ENCODE measurements at places on chromosomes 7 and 10. TPM values are rescaled to one million over a fixed set of nuclear protein-coding genes. Genes with fewer than 3 reads are reported as not detected.
A peak's percentile ranks its signal among the peaks of the same experiment; 100 is the strongest.

DNA sequence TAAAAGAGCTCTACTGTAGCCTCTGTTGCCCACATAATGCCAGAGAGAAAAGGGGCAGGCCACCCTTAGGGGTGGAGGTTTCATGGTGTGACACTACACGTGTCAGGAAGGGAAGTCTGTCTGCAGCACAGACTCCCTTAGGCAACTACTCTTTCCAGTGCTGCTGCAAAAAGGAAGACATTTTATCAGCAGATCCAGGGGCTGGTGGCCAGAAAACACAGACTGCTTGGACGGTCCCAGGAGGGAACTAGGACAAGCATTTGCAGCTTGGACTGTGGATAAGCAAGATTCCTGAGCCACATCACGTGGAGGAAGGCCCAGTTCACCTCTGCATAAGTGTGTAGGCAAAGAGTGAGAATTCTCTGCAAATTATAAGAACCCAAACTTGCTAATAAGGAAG is 220.8 kb downstream of the FANK1 start:
- DNase-seq, result no peak

DNA sequence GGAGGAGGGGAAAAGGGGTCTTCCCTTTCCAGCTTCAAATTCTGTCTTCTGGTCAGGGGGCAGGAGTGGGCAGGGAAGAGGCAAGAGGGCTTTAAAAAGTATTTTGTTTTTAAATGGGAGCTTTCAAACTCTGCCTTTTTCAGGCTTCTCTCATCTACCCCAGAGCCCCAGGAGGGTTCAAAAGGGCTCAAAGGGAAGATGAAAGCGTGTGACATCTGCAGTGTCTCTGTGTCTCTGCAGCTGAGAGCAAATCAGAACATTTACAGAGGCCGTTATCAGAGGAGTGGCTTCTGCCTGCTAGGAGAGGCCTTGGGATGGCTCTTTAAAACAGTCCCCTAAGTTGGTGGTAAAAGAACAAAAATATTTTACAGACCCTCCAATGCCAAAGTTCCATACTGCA is 30.3 kb downstream of the TRIM8 start:
- no peak for DNase-seq

GRCh38 chr10:77496941-77497420 is 140.6 kb downstream of the KCNMA1 start:
- DNase-seq, result no peak

GRCh38 chr7:99824091-99824490 is 3.7 kb upstream of the CYP3A43 start:
- no peak for DNase-seq

DNA sequence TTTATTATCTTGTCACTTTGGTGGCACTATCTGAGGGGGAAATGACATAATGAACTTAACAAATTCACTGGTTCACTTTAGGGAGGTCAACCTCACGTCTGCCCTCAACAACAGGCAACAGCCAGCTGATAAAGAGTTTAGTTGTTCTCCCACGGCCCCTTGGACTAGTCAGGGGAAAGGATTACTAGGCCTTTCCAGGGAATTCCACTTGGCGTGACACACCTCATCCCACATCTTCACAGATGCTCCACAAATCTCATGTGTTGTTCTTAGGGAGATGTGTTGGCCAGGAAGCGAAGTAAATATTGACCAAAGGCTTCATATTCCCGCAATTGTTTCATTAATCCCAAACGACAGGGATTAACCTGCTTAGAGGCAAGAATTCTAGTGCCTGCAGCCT is 183.5 kb upstream of the CDCA7L start:
- no peak for DNase-seq

GRCh38 chr10:78025685-78026364 is 3.5 kb downstream of the POLR3A start:
- DNase-seq, result no peak

- no peak for DNase-seq
These were observed 423.5 kb upstream of the IGFBP3 start for GRCh38 chr7:46344533-46344932.

- no peak for DNase-seq
These were observed 1.5 kb upstream of the PHF14 start for GRCh38 chr7:10972174-10972573.

DNA sequence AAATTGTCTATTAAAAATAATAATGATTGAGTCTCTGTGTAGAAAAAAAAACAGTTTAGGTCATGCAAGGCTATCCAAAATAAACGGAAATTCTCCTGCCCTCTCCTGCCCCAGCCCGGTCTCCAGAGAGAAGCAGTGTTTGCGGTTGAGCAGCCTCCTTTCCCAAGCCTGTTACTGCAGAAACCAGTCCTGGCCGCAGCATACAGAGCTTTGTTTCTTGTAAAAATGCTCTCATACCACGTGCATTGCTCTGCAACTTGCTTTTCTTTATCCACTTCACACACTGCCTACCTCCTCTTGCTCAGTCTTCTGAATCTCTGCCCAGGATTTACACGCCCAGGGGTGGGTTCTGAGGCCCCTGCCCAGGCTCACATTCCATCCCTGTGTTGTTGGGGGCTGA is 34.4 kb upstream of the CUL1 start:
- no peak for DNase-seq

DNA sequence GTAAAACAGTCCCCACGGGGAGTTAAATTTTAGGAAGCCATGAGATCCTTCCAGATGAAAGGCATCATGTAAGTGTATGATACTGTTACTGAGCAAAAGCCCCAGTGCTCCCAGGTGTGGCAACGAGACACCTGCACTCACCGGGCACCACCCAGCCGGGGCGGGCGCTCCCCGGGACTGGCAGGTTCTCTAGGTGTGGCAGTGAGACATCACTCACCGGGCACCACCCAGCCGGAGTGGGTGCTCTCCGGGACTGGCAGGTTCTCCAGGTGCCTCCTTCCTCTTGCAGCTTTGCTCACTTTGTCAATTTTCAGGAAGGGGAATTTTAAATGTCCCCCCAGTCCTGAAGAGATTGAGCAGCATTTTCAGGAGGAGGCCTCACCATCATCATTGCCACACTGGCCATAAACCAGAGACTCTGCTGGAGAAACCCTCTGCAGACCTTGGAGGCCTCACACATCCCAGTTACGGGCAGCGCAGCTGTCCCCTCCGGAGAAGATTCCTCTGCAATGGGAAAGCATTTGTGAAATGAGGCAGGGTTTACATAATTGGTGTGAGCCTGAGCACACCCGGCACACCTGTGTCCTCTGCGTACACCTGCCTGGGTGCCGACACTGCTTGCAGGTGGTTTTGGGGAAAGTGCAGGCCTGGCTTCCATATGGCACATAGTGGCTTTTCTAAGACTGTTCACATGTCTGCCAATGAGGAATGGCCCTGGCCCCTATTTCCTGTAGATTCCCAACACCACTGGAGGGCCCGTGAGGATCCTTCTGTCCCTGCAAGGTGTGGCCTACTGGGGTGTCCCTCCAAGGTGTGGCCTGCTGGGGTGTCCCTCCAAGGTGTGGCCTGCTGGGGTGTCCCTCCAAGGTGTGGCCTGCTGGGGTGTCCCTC is 191.4 kb downstream of the EBF3 start:
- no peak for DNase-seq

- DNase-seq, result no peak
These were observed 1.7 kb downstream of the SCRN1 start for GRCh38 chr7:29987811-29988317.

- DNase-seq, result no peak
These were observed at the start of gene TMEM225B for GRCh38 chr7:99597762-99598501. TSS of gene TMEM225B (plus strand) at chr7:99598267. CDS start at chr7:99604389, 6,122 bp downstream.

DNA sequence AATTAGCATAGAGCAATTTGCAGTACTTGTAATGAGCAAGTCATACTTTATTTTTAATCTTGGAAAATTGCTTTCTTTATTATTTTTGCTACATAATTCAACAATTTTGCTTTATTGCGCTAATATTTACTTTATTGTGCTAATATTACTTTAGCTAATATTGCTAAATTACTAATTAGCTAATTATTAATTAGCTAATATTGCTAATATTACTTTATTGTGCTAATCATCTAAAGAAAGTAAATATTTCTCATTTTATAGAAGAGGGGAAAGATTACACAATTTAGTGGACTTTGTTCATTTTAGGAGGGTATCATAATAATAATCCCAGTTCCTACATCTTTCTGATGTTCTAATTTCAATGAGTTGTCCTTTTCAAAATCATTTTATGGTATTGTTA is 61.2 kb downstream of the RUNDC3B start:
- DNase-seq, result no peak

DNA sequence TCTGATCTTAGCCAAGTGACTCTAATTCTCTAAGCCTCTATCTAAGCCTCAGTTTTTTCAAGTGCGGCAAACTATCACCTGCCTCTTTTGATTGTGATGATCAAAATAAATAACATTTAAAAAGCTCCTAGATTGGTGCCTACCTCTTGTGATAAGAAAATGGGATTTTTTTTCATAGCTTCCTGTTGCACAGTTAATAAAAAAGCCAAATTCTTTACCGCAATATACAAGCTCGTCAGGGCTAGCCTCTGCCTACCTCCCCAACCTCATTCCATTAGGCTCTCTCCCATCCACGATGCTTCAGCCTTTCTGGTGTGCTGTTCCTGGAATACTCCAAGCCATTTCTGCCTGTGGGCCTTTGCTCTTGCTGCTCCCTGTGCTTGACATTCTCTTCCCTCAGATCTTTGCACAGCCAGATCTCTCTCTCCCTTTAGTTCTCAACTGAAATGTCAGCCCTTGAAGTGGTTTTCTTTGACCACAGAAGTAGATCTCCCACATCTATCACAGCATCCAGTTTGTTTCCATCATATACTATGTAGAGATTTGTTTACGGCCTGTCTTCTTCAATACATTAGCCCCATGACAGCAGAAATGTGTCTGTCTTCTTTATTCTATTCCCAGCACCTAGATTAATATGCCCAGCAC is 48.8 kb downstream of the SFR1 start:
- no peak for DNase-seq

DNA sequence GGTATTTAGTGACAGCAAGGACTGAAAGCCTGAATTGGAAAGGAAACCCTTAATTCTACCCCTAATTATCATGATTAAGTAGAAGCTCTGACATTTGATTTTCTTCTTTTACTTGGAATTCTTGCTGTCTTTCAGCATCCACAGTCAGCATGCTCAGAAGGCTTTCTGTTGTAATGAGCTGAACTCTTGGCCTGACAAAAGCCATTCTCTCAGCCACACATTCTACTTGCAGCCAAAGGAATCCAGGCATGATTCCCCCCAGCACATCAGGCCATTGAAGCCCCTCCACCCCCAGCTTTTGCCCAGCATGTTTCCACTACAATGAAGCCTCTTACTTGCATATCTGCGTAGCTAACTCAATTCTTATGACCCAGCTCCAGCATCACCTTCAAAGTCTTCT is 94.3 kb upstream of the FRMD4A start:
- DNase-seq, result no peak

GRCh38 chr10:50422259-50422658 is 170.9 kb upstream of the ASAH2 start:
- DNase-seq, result peak; percentile 5

GRCh38 chr7:30038196-30038980 is 10.2 kb downstream of the PLEKHA8 start:
- no peak for DNase-seq

GRCh38 chr7:24587853-24588252 is 14.6 kb downstream of the PALS2 start:
- no peak for DNase-seq

GRCh38 chr7:54986716-54987115 is 32.1 kb upstream of the EGFR start:
- DNase-seq, result no peak

- no peak for DNase-seq
These were observed 101.6 kb upstream of the SP4 start for GRCh38 chr7:21326241-21326640.

GRCh38 chr10:20202337-20202736 is 386.1 kb downstream of the PLXDC2 start:
- DNase-seq, result no peak

- no peak for DNase-seq
These were observed 1158.0 kb upstream of the C7orf33 start for GRCh38 chr7:147432576-147432975.

- DNase-seq, result no peak
These were observed 169.1 kb downstream of the DIP2C start for GRCh38 chr10:520402-520787.

DNA sequence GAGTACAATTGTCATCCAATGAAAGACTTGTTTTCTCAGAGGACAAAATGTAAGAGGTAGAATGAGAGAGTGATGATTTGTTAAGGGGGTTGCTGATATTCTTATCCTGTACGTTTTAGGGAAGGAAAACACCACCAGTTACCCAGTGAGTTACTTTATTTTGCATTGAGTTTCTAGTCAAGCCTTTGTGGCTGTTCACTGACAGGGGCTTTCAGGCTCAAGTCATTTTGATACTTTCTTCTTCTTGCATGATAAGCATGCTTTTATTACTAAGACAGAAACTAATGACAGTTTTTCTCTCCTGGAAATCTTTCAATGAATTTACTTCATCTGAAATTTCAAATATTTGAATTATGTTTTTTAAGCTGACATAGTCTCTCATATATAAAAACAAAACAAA is 710.2 kb upstream of the POM121L12 start:
- no peak for DNase-seq

DNA sequence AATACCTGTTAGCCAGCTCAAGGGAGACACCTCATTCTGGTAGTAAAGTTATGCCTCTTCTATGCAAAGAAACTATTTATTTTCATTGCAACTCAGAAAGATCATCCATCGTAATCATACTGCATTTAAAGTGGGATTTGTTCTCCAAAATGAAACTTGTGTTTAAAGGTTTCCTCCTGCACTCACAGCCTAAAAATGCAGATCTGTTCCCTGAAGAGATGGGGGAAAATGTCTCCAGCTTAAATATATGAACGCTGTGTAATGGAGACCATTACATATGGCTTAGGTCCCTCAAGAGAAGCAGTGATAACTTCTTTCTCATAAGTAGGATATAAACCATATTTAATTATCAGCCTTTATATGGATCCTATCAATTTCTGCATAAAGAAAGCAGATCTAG is 665.1 kb downstream of the KCNMA1 start:
- no peak for DNase-seq

DNA sequence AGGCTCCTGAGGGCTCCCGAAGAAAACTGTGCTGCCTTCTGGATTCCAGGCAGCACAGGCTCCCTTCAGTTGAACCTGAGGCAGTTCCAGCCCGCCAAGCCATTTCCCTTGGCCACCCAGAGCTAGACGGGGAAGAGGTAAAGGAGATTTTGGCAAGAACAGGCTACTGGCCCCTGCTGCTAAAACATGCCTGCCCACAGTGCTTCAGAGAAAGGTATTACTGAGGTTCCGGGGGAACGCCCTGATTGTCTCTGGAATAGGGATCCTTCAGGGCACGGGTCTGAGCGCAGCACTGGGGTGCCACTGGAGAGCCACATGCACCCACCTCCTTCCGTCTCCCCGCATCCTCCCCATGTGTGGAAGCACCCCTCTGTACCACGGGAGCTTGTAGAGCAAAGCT is 247.4 kb downstream of the BAMBI start:
- no peak for DNase-seq

GRCh38 chr7:72444026-72444776 is 32.1 kb upstream of the CALN1 start:
- no peak for DNase-seq

- peak; percentile 37 for DNase-seq
These were observed 3.0 kb upstream of the LIPK start for GRCh38 chr10:88702848-88703597.

GRCh38 chr7:22346383-22347107 is 10.4 kb downstream of the RAPGEF5 start:
- DNase-seq, result no peak

AKR1B1 gene
- 51.1 TPM for total RNA-seq

ACTR3C gene
- 53.0 TPM for total RNA-seq

PRPF18 gene
- 26.1 TPM for total RNA-seq

C10orf53 gene
- total RNA-seq, result not detected

C7orf57 gene
- not detected for total RNA-seq

WEE2 gene
- total RNA-seq, result not detected

STMP1 gene
- 24.9 TPM for total RNA-seq

CFAP58 gene
- total RNA-seq, result 0.17 TPM

ZNF117 gene
- total RNA-seq, result 3.8 TPM

AASS gene
- 14.1 TPM for total RNA-seq

EMX2 gene
- not detected for total RNA-seq

NME8 gene
- not detected for total RNA-seq

MYL7 gene
- total RNA-seq, result not detected
